Tibial nerve (tissue), 4 donors: ENCODE measurements at places on chromosomes 11 and 22. TPM values are rescaled to one million over a fixed set of nuclear protein-coding genes. Genes with fewer than 3 reads are reported as not detected.

DNA sequence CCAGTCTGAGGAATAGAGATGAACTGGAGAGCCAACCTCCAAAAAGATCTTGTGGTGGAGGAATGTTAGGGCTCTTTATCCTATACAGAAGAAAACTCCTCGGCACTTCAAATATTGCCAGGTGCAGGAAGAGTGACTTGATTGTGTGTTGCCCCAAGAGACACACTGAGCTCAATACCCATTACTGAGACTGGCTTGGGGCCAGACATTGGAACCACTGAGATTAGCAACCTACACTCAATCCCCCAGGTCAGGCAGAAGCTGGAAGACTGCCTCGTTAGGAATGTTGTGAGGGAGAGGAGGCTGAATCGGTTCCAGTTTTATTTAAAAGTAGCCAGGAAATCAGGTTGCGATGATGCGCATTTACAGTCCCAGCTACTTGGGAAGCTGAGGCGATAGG lies 2.4 kb upstream of the SGSM3 start:
- peaks cover 58% of the 10 kb centered on the region for H3K36me3 ChIP-seq
- H3K27me3 ChIP-seq = no peaks in the 10 kb centered on the region
- H3K27ac ChIP-seq = no peak overlapping the region
- H3K4me1 ChIP-seq = peaks cover 2% of the 10 kb centered on the region
- no peak overlapping the region for H3K4me3 ChIP-seq

Gene TENM4
- total RNA-seq = 15.3 TPM

DNA sequence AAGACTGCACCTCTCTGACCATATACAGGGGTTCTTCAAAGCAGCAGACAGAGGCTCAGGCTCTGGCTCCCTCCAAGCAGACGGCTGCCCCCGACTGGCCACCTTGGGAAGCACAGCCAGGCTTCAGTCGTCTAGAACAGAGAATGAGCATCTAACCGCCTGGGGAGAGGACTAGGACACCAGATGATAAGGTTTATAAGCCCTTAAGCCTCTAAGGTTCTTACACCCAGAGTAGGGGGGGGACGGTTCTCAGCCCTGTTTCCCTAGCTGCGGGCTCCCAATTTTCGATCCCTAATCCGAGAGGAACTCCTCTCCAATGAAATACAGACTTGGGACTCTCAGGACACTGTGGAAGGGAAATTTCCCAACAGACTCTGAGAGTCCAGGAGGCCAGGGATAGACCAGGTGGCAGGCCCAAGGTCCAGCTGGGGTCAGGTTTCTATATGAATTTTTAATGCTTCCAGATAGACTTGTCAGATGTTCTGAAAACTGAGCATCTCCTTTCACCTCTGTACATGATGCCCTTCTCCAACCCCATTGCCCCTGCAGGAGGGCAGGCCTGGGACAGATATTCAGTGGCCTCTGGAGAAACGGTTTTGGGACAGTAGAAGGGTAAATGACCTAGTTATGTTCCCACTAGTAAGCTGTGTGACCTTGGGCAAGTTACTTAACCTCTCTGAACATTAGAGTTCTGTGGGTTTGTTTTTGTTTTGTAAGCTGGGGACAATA lies 20.2 kb downstream of the RTN4RL2 start:
- H3K27ac ChIP-seq = no peak overlapping the region
- H3K36me3 ChIP-seq = no peaks in the 10 kb centered on the region
- no peaks in the 10 kb centered on the region for H3K4me1 ChIP-seq
- peak; percentile 68 for DNase-seq

DNA sequence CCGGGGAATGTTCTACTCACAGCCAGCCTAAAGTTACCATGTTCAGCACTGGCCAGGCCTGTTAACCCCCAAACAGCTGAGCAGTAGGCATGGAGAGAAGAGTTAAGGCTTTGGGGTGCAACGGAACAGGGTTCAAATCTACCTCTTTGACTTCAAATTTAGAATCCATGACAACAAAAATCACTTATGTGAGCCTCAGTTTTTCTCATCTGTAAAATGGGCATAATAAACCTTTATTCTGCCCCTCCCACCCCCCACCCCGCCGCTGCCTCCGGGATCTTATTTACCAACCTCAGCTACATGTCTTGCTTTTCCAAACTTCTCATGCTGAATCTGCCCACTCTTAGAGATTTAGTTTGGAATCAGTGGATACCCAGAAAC lies 112.8 kb upstream of the CRYBB3 start:
- H3K36me3 ChIP-seq = no peaks in the 10 kb centered on the region
- peak overlapping the region; percentile 28 for H3K27ac ChIP-seq
- DNase-seq = no peak
- no peak overlapping the region for H3K4me3 ChIP-seq
- no peaks in the 10 kb centered on the region for H3K4me1 ChIP-seq
- H3K27me3 ChIP-seq = no peaks in the 10 kb centered on the region

DNA sequence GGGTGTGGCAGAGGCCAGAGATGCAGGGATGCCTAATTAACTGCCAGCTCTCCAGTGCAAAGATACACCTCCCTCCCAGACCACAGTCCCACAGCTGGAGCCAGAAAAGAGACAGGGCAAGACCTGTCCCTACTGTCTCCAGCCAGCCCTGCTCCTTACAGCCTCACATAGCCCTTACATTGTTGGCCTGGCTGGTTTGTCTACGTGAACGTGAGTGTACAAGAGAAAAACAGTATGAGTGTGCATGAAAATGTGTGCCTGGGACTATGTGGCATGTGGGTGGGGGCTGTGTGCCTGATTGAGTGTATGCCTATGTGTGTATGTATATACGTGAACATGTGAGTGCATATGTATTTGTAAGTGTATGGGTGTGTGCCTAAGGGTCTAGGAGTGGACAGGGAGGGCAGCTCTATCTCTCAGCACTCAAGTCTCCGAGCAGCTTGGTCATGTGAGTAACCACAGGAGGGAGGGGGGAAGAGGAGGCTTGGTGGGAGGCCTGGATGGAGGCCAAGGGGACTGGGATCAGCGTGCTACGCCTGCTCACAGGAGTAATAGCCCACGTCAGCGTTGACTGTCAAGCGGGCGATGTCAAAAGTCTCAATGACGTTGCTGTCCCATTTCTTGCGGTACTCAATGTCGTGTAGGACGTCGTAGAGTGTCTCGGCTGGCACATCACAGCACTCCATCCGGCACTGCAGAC lies 6.6 kb upstream of the ARAP1 start:
- no peak overlapping the region for H3K4me3 ChIP-seq
- no peak overlapping the region for H3K27ac ChIP-seq
- no peaks in the 10 kb centered on the region for H3K27me3 ChIP-seq
- DNase-seq = peak; percentile 31

DNA sequence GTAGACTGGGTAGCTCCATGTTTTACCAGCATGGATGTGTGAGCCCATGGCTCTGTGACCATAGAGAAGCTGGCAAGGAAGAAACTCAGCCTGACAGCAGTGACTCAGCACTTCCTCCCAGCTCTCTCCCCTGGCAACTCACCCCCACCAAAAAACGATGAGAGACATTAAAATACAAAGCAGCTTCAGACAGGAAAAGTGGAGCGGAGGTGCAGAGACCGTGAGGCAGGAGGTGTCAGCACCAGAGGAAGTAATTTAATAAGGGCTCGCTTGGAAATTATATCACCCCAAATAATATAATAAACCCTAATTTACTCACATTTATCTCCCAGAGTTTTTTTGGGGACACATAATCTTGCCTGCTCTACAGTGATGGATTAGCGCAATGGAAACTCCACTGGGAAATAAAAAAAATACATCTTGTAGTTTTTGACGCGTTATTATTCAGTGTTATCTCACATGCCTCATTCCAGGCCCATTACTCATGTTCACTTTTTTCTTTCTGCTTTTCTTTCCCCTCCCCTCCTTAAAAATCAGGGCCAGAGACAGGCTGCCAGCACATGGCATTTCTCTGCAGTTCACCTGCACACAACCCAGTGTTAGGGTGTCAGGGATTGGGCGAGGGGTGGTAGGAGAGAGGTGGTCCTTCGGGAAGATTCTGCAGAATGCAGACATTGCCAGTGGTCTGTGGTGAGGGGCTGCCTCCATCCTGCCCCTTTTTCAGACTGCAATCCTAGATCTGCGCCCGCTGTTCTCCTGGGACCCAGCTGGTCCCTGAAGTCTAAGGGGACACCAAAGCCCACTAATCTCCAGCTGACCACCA lies 170.8 kb downstream of the BUD13 start:
- DNase-seq = no peak
- no peak overlapping the region for H3K27ac ChIP-seq
- H3K27me3 ChIP-seq = no peaks in the 10 kb centered on the region
- no peak overlapping the region for H3K4me3 ChIP-seq

DNA sequence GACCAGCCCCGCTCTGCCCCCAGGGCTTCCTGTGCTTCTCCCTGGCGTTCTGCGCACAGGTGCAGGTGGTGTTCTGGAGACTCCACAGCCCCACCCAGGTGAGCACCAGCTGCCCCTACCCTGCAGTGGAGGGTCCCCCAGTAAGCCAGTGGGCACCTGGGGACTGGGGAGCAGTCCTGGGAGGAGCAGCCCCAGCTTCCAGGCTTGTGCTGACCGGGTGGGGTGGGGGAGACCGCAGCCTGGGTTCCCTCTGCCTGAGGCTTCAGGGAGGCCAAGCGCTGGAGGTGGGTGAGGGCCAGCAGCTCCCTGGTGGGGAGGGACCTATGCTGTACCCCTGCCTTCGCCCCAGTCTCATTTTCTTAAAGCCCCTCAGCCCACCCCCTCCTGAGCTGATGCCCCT lies 6.9 kb downstream of the TSPAN32 start:
- H3K27me3 ChIP-seq = no peaks in the 10 kb centered on the region
- H3K36me3 ChIP-seq = no peaks in the 10 kb centered on the region
- DNase-seq = no peak
- H3K27ac ChIP-seq = peak overlapping the region; percentile 88
- no peak overlapping the region for H3K4me3 ChIP-seq

Gene BRSK2
- 5.7 TPM for total RNA-seq

DNA sequence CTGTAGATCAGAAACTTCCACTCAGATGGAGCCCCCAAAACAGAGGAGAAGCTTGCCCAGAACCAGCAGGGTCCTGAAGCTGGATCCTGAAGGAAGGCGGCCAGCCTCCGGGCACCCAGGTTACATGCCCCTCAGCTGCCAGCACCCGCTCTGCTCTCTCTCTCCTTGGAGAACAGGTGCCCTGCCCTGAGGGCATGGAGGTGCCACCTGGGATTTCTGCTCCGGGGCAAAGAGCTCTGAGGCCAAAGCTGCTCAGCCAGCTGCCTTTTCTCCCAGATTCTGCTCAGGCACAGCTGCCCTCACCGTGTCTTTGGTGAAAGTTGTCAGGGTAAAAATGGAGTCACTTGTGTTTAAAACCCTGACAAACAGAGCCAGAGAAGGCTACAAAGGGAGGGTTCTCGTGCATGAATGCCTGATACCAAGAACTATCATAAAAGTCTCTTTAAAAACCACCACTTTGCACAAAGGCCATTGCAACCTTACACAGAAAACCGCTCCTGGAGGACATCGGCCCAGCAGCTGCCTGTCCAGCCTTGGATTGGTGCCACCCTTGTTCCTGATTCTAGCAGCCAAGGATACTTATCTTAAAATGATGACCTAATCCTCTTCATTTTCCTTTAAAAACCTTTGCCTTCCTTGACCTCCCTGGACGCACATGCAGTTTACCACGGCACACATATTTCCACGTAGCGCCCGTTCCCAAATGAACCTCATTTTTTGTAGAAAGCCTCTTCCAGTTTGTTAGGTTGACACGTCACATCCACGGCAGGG lies 140.0 kb downstream of the CACNA1I start:
- H3K4me3 ChIP-seq = no peak overlapping the region
- peak; percentile 35 for DNase-seq
- no peaks in the 10 kb centered on the region for H3K4me1 ChIP-seq
- no peak overlapping the region for H3K27ac ChIP-seq
- no peaks in the 10 kb centered on the region for H3K36me3 ChIP-seq
- peaks cover 17% of the 10 kb centered on the region for H3K27me3 ChIP-seq

DNA sequence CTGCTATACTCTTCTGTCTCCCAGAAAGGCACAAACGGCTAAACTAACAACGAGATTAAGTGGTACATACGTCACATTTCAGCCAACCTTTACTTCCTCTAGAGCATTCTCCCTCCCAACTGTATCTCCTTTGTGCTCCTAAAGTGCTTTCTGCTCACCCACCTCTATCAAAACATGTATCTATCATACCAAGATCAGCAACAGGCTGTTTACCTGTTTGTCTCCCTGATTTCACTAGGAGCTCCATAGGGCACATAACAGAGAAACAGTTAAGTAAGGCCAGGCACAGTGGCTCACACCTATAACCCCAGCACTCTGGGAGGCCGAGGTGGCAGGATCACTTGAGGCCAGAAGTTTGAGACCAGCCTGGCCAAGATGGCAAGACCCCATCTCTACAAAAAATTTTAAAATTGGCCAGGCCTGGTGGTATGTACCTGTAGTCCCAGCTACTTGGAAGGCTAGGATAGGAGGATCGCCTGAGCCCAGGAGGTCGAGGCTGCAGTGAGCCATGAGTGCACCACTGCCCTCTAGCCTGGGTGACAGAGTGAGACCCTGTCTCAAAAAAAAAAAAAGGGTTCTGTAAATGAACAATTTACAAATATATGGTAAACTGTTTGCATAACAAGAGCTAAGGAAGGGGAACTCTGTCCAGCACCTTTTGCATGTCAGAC lies 2.8 kb downstream of the NDUFC2 start:
- H3K27ac ChIP-seq = no peak overlapping the region
- H3K4me3 ChIP-seq = no peak overlapping the region
- H3K4me1 ChIP-seq = peaks cover 28% of the 10 kb centered on the region
- no peaks in the 10 kb centered on the region for H3K27me3 ChIP-seq

GRCh38 chr11:117199916-117200812 lies 994 bp downstream of the TAGLN start:
- DNase-seq = no peak
- H3K27me3 ChIP-seq = no peaks in the 10 kb centered on the region
- peaks cover 12% of the 10 kb centered on the region for H3K4me1 ChIP-seq
- peak overlapping the region; percentile 53 for H3K4me3 ChIP-seq
- no peaks in the 10 kb centered on the region for H3K36me3 ChIP-seq
- peak overlapping the region; percentile 80 for H3K27ac ChIP-seq
